Muscle of leg (tissue), 16 donors: ENCODE measurements at places on chromosomes 1 and 21. TPM values are rescaled to one million over a fixed set of nuclear protein-coding genes. Genes with fewer than 3 reads are reported as not detected.
A peak's percentile ranks its signal among the peaks of the same experiment; 100 is the strongest.

Gene OR2T33
- not detected for total RNA-seq

Gene SUSD4
- 2.7 TPM for total RNA-seq

Gene AMY1B
- total RNA-seq = not detected

Gene KIAA0040
- 9.1 TPM for total RNA-seq

GRCh38 chr21:26377111-26377694, 195.9 kb downstream of the CYYR1 start:
- no peaks in the 10 kb centered on the region for H3K4me1 ChIP-seq
- H3K27ac ChIP-seq = no peak overlapping the region
- no peaks in the 10 kb centered on the region for H3K27me3 ChIP-seq

GRCh38 chr1:55893155-55893554, 678.0 kb upstream of the USP24 start:
- no peak overlapping the region for H3K4me3 ChIP-seq
- no peak for DNase-seq
- H3K36me3 ChIP-seq = no peaks in the 10 kb centered on the region
- no peak overlapping the region for H3K27ac ChIP-seq
- no peaks in the 10 kb centered on the region for H3K27me3 ChIP-seq

DNA sequence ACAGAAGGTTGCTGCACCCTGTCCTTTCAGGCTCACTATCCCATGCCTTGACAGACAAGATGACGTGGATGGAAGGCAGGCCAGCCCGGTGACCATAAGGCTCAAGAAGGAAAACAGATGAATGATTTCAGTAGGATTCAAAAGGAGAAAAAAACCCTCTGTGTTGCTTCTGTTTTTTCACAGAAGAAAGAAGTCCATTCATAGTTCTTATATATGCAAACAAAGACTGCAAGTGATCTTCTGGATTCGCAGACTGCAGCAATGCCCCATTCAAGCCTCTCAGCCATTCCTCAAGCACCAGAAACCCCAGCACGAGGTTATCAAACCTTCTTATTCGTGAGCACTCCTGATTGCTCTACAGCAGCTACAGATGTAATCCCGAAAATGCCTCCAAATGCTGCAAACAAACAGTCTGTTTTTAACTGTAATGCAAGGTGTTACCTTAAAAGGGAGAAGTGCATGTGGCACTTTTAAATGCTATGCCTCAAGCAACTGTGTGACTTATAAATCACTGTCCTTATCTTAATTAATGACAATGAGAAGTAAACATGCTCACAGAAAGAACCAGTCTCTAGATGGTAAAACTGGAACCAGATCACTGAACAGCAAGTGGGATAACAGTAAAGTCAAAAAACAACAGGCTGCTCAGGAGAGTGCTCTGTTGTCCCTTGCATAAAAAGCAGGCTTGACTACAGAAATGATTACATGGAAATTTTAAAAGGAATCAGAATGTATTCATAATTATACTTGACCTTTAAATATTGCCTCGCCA, 173.9 kb downstream of the HHIPL2 start:
- H3K4me3 ChIP-seq = no peak overlapping the region
- no peaks in the 10 kb centered on the region for H3K27me3 ChIP-seq
- H3K36me3 ChIP-seq = no peaks in the 10 kb centered on the region
- DNase-seq = no peak

- peaks cover 9% of the 10 kb centered on the region for H3K27me3 ChIP-seq
- H3K4me3 ChIP-seq = no peak overlapping the region
- H3K4me1 ChIP-seq = no peaks in the 10 kb centered on the region
- H3K27ac ChIP-seq = no peak overlapping the region
- H3K36me3 ChIP-seq = no peaks in the 10 kb centered on the region
Observed at GRCh38 chr1:17199267-17200044, 5.5 kb upstream of the PADI1 start.

DNA sequence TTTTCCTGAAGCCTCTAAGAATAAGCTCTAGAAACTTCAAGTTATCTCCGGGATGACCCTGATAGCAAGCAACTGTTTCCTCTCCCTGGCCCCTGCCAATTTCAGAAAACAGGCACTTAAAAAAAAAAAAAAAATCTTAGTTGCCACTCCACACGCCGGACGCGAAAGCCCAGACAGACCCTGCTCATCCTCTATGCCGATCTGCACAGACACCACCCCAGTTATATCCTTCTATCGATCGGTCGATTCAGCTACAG, 1.7 kb downstream of the ANP32E start:
- H3K36me3 ChIP-seq = peaks cover 2% of the 10 kb centered on the region
- H3K4me3 ChIP-seq = peak overlapping the region; percentile 72
- no peak for DNase-seq
- no peaks in the 10 kb centered on the region for H3K27me3 ChIP-seq

- H3K36me3 ChIP-seq = no peaks in the 10 kb centered on the region
- H3K4me3 ChIP-seq = no peak overlapping the region
- no peaks in the 10 kb centered on the region for H3K4me1 ChIP-seq
- H3K27me3 ChIP-seq = no peaks in the 10 kb centered on the region
Observed at GRCh38 chr1:163442895-163443294, 121.1 kb downstream of the NUF2 start.

GRCh38 chr1:9671377-9672140, 20.0 kb downstream of the PIK3CD start:
- no peak overlapping the region for H3K4me3 ChIP-seq
- DNase-seq = no peak
- H3K27me3 ChIP-seq = peaks cover 15% of the 10 kb centered on the region
- no peaks in the 10 kb centered on the region for H3K4me1 ChIP-seq
- H3K36me3 ChIP-seq = no peaks in the 10 kb centered on the region
- no peak overlapping the region for H3K27ac ChIP-seq

DNA sequence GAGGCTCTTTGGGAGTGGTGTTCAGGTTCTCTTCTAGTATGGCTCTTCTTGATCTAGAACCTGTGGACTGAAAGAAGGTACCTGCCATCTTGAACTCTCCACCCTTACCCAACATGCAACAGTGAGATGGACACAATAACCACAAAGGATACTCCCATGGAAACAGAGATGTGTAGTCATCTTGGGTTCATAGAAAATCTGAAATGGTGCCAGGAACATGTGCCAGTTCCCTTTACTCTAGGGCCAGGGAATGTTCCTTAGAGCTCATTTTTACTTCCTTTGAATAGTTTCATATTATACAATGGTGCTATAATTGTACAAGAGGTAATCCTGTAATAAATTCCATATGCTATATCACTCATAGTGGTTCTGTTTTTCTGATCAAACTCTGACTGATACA, 13.2 kb upstream of the SCYL3 start:
- no peak overlapping the region for H3K27ac ChIP-seq
- H3K27me3 ChIP-seq = no peaks in the 10 kb centered on the region
- no peaks in the 10 kb centered on the region for H3K4me1 ChIP-seq
- H3K36me3 ChIP-seq = no peaks in the 10 kb centered on the region
- no peak overlapping the region for H3K4me3 ChIP-seq
- DNase-seq = peak; percentile 17

DNA sequence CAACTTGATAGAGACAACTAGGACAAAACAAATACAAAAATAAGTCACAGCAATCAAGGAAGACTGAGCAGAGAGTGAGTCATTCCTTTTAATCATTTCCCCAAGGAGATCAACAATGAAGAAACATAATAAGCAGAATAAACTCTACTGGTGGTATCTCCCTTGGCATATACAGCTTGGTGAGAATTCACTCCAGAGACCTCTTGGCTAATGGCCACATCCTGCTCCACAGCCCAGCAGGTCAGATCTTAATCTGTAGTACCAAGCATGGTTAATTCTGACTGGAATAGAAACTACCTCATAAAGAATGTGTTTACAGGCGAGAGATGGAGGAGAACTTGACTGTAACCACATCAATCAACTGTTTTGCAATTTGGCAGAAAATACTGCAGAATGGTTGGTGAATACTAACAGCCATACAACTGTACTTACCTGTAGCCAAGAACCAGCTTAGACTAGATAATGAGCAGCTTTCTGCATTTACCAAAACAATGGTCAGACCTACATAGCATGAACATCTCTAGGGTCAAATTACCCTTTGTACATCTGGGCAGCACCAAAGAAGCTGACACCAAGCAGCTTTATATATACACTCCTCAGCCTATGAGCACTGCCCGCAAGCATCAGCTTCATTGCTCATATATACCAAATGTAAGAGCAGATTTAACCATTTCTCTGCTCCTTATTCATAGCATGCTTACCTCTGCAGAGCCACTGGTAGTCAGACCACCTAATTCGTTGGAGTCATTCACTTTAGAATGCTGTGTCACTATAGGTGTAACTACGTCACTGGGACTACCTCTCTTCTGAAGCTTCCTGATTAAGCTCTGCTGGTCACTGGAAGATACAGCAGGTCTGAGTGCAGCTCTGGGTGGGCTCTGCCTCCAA, 51.0 kb downstream of the KIAA0319L start:
- H3K27me3 ChIP-seq = no peaks in the 10 kb centered on the region
- H3K36me3 ChIP-seq = peaks cover 14% of the 10 kb centered on the region
- H3K27ac ChIP-seq = no peak overlapping the region
- H3K4me1 ChIP-seq = no peaks in the 10 kb centered on the region
- DNase-seq = no peak

DNA sequence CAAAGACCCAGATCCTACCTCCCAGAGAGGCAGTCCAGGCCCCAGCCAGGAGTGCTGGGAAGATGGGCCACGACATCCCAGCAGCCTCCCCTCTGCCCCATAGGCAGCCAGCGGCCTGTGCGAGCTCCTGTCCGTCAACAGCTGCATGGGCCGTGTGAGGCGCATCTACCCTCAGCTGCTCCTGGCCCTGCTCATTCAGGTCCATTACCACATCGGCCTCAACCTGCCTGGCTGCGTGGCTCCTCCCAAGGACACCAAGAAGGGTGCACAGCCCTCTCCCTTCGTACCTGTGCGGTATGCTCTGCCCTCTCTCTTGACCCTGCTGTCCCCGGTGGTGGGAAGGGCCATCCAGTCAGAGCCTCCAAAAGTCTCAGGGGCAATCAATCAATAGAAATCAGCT, 29.5 kb upstream of the TTC4 start:
- H3K4me3 ChIP-seq = no peak overlapping the region
- H3K27ac ChIP-seq = no peak overlapping the region
- peaks cover 1% of the 10 kb centered on the region for H3K4me1 ChIP-seq
- no peaks in the 10 kb centered on the region for H3K36me3 ChIP-seq
- DNase-seq = no peak
- no peaks in the 10 kb centered on the region for H3K27me3 ChIP-seq

GRCh38 chr1:198167436-198167934, 10.7 kb downstream of the NEK7 start:
- no peaks in the 10 kb centered on the region for H3K36me3 ChIP-seq
- H3K27me3 ChIP-seq = no peaks in the 10 kb centered on the region
- no peak overlapping the region for H3K4me3 ChIP-seq
- H3K27ac ChIP-seq = no peak overlapping the region
- DNase-seq = peak; percentile 43

DNA sequence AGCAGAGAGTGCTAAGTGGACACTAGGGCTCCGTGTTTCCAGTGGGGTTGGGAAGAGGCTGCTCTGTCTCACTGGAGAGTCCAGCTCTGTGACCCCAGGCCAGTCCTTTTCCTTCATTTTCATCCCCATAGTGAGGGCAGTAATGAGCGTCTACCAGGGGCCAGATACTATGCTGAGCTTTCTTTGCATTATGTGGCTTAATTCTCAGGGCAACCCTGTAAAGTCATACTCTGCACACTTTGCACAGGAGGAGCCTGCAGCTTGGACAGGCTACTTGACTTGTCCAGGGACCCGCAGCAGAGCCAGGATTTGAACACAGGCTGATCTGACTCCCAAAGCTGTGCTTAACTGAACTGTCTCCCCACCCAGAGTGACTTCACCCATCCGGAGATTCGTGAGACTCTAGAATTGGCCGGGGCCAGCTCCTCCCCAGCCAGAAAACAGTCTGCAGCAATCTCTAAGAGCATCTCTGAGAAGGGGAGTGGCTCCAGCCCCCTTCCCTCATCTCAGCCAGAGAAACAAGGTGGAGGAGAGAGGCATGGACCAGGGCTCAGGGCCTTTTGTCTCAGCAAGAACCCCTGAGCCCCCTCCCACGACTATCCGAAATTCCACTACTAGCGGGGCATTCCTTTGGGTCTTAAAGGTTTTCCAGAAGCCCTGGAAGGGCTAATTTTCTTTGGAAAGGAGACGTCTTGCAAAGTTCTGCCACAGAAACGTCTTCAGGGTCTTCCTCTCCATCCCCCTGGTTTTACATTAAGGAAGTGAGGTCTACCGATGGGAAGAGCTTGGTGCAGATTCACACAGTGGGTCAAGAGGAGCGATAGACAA, 866 bp upstream of the FNDC5 start:
- H3K27ac ChIP-seq = peak overlapping the region; percentile 92
- DNase-seq = peak; percentile 94
- H3K27me3 ChIP-seq = peaks cover 5% of the 10 kb centered on the region

DNA sequence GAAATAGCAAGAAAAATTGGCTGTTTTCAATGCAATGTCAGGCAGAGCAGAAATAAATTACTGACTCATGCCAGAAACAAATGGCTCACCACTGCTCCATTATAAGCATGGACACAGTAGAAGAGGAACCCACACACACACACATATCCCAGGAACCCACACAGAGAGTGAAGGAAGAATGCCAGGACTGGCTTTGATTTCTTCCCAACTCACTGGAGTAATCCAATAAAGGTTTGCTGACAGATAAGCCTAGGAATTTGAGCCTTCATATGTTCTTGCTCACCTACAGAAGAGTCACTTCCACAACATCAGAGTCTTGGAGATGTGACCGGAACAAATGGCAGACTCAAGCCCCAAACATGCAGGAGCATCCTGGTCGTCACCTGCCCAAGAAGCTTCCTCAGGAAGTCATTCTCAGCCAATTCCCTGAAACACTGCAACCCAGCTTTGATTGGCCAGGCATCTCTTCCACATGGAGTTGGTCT, 2.2 kb downstream of the SH3BP5L start:
- H3K27ac ChIP-seq = no peak overlapping the region
- no peaks in the 10 kb centered on the region for H3K27me3 ChIP-seq
- peaks cover 49% of the 10 kb centered on the region for H3K36me3 ChIP-seq
- no peak for DNase-seq

DNA sequence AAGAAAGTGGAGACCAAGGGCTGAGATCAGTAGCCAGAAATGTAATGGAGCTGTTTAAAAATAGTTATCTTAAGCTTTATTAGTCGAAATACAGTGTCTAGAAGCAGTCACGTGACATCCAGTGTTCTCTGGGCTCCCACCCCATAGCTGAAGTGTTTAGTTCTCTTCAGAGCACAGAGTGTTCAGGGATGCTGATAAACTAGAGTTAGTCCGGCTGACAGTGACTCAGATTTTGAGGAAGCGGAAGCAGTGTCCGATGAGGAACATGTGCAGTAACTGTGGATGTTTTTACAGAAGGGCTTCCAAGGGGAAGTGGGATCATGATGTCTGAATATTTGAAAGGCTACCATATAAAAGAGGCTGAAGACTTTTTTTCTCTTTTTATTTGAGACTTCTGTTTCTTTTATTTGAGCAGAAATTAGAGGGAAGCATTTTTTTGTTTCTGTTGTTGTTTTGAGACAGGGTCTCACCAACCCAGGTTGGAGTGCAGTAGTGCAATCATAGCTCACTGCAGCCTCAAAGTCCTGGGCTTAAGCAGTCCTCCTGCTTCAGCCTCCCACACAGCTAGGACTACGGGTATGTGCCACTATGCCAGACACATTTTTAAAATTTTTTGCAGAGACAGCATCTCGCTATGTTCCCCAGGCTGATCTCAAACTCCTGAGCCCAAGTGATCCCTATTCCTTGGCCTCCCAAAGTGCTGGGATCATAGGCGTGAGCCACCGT, 124.2 kb downstream of the GALNT2 start:
- no peak overlapping the region for H3K4me3 ChIP-seq
- peaks cover 8% of the 10 kb centered on the region for H3K36me3 ChIP-seq
- peak; percentile 85 for DNase-seq
- peak overlapping the region; percentile 25 for H3K27ac ChIP-seq
